ENCODE measurements at places on chromosomes 12 and 14.
A peak's percentile ranks its signal among the peaks of the same experiment; 100 is the strongest.

GRCh38 chr12:121652767-121653497, 16.5 kb downstream of the MORN3 start:
- no peak for ATAC-seq

GRCh38 chr12:89211456-89211855, 140.8 kb downstream of the DUSP6 start:
- no peak for ATAC-seq

- peak; percentile 85 for ATAC-seq
Observed at GRCh38 chr14:66152747-66153146, 333.4 kb upstream of the CCDC196 start.

GRCh38 chr14:29462772-29463171, 464.9 kb downstream of the PRKD1 start:
- no peak for ATAC-seq

GRCh38 chr12:32569259-32569658, 109.8 kb upstream of the DNM1L start:
- ATAC-seq: no peak

DNA sequence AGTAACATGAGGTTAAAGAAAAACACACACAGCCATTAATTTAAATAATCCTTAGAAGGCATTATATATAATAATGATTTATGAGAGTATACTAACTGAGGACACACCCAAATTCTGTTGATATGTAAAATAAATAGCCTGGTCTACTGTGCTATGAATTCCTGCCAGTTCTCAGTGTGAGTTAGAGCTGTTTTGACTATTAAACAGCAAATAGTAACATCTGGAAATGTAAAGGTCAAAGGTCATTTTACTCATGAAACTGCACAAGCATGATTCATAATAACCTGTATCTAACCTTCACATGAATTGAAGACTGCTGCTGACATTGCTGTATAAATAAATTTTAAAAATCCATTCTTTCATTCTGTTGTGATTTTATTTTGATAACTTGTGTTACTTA, 966.7 kb downstream of the SLC6A15 start:
- ATAC-seq: peak; percentile 72

GRCh38 chr12:92365333-92365732, 219.7 kb upstream of the BTG1 start:
- ATAC-seq: no peak

DNA sequence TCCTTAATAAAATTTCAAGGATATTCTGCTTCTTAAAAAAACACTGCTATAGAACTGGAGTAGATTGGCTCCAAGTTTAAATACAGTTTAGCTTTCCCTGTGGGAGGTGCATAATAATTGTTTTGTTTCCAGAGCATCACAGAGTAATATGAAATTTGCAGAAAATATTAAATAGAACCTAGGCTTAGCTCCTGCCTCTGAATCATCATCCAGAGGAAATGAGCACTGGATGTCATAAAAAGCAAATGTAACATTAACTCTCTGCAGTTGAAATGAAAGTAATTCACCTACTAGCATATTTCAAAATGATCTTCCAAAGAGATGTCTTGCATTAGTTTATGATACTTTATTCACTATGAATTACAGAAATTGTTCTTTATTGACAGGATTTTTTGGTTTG, 769.8 kb downstream of the C12orf50 start:
- ATAC-seq: no peak

DNA sequence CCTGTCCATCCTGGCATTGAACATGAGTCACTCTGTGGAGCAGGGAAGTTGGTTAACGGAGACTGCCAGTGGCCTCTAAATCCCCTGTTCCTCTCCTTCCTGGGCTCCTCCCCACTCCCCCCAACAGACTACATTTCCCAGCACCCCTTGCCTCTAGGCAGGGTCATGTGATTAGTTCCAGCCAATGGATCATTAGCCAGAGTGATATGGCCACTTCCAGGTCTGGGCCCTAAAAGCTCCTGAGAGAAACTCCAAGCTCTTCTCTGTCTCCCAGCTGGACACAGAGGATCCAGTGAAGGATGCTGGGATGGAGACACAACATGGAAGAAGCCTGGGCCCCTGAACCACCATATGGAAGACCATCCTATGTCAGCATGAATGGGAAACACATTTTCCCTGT, 54.4 kb upstream of the RFLNA start:
- ATAC-seq: no peak
